ENCODE measurements at places on chromosomes 13 and 19.
A peak's percentile ranks its signal among the peaks of the same experiment; 100 is the strongest.

DNA sequence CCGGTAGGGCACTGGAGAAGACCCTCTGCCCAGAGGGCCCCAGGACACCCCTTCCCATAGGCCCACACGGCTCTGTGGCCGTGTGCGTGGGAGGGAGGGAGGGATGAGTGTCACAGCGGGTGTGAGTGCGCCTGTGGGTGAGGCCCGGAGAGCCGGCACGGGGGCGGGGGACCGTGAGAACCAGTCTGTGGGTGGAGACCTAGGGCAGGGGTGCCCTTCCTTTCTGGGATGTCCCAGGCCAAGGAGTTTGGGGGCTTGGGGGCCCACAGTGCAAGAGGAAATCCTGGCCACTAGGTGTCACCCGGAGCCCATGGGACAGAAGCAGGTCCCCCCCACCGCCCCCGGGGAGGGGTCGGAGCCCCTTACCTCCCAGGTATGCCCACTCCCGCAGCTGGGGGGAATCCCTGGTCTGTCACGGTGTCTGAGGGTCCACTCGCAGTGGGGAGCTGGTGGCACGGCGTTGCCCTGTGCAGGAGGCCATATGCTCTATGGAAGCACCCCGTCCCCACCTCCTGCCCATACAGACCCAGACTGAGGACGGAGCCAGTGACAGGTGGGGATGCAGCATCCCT, 16.0 kb upstream of the SLC7A10 start:
- DNase-seq, result no peak

DNA sequence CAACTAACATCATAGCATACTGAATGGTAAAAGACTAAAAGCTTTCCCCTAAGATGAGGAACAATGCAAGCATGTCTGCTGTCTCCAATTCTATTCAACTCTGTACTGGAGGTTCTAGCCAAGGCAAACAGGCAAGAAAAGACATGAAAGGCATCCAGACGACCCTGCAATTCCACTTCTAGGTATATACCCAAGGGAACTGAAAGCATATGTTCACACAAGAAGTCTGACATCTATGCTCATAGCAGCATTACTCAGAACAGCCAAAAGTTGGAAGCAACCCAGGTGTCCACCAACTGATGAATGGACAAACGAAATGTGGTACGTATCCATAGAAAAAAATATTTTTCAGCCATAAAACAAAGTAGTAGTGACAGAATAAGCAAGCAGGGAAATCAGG, 39.1 kb downstream of the PEPD start:
- DNase-seq, result no peak

DNA sequence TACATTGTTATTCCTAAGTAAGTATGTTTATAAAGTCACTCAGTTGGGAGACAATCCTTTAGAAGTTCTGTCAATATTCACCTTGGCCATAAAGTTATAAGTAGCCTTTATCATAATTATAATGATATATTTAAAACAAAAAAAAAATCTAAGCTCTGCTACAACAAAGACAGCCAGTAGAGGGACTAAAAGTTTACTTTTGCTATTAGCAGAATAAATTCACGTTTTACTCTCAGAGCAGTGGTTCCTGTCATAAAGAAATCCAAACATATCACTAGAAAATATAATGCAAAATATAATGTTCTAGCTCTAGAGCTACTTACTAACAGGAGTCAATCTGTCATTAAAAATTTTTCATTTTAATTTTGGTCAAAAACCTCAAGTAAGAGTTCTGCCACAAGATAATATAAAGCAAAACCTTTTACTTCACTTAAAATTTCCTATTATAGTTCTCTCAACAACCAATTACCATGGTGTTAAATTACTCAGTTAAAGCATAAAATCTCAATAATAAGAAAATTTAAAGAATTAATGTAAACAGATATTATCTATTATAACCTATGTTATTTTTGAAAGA, 17.7 kb downstream of the INTS6 start:
- DNase-seq, result no peak

DNA sequence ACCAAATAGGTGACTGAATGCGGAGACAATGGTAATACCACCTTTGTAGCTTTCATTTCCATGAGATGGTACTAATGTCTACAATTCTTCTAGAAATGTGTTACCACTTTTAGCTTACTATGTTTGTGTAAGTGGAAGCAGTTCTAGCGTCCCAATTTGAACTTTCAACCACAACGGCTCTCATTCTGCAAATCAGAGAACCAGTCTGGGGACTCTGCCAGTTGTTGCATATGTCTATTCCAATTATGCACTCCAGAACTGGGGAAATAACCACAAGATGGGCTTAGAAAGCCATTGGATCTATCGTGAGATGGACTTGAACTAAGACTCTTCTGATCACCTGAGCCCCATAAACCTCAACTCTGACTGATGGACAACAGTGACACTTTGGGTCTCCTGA, 862.3 kb downstream of the SLITRK1 start:
- no peak for DNase-seq

DNA sequence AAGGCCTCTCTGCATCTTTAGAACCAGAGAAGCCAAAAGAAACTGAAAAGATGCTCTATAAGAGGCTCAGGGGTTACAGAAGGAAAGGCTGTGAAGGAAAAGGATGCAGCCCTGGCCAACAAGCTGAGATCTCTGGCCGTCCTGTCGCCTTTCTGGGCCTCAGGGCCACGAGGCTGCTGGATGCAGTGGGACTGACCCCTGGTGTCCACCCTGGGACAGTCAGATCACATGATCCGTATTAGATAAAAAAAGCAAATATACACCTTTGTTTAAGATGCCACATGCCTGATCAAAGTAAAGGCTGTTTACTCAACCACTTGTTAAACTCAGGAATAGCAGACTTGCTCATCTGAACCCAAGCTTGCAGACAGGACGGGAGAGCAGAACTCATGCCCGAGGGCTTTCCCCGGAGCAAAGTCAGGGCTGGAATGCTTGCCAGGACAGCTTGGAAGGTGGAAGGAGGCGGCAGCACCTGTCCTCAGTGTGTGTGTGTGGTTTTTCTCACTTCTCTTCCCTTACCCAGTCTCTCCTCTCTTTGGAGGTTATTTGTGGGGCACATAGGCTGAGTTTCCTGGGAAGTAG, 206.5 kb upstream of the TSHZ3 start:
- no peak for DNase-seq

DNA sequence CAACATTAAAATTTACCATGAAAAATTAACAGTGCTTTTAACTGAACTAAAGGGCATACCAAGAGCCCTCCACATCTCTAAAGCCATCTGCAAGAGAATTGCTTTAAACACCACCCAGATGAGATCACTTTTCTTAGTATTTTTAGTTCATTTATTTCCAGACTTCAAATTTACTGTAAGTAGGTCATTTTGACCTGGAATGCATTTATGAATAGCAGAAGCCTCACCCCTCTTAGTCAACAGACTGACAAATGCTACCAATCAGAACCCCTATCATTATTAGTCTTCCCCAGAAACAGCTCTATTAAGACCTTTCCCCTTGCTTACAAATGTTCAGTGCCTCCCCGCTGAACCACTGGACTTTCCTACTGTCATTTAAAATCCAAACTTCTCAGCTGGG, 27.3 kb downstream of the RUBCNL start:
- DNase-seq, result no peak

- DNase-seq, result peak; percentile 73
Measured at GRCh38 chr19:38319421-38320258, at the start of gene KCNK6. KCNK6 (plus strand) TSS chr19:38319845; CDS start chr19:38319951, 106 bp downstream.

DNA sequence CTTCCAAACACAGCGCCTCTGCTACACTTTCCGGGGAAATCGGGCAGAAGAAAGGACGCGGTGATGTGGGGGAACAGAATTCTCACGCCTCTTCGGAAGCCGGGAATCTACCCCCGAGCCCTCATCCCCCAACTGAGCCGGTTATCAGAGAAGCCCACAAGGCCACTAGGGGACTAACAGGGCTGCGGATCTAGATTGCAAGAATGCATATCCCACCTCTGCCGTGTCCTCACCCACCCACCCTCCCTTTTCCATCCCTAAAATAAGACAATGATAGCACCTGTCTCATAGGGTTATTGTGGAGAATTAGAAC, 1.1 kb downstream of the IGFLR1 start:
- DNase-seq, result no peak

DNA sequence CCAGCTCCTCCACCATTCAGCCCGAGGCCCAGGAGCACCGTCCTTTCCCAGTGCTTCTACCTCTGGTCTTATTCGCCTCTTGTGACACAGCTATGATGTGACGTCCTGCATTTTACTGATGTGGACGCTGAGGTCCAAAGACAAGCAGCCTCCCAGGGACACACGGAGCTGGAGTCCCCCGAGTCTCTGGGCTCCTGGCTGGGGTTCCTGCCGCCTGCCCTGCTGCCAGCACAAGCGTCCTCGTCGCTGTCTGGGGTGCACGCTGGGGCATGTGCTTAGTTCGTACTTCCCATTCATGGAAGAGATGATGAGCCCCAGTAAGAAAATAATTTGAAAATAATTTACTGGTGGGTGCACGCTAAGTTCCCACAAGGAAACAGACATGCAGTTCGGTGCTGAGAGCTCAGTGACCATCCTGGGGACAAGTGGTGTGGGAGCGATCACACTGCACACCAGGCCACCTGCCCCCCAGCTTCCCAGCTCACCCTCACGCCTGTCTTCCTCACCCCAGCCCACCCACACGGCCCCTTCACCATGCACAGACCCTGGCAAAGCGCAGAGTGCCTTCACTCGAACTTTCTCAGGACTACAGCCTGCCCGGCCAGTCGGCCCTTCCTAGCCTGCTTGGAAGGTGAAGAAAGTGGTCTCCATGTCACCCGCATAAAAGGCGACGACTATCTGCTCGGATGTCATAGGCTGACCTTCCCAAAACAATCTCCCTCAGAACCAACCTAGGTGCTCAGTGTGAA, 14.2 kb upstream of the CFAP97D2 start:
- DNase-seq, result no peak

DNA sequence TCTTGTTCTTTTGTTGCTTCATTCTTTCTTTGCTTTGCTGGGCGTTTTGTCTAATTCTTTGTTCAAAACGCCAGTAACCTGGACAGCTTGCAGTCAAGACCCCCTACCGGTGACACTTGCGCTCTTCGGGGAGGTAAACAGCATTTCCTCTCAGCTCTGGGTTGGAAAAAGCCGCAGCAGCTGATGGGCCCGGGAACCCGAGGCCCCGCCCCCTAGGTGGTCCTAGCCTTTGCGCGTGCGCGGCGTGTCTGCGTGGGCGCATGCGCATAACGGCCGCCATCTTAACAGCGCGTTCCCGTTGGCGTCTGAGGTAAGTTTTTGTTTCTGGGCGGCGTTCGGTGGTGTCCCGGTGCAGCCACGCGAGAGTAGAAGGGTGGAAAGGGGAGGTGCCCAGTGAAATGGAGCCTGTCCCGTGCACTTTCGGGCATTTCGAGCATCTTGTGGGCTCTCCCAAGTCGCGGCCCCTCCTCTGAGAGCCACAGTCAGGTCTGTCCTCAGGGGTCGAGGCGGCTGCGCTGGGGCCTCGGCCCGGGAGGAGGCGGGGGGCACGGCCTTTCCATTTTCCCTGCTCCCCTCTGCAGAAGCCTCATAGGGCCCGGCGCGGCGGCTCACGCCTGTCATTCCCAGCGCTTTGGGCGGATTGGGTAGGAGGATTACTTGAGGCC, at the start of gene ZNF559:
Gene ZNF559 (plus strand): TSS at position 261 of the 665 bp plus-strand sequence. CDS start 14,371 bp downstream, outside the sequence.
- DNase-seq, result peak; percentile 95

DNA sequence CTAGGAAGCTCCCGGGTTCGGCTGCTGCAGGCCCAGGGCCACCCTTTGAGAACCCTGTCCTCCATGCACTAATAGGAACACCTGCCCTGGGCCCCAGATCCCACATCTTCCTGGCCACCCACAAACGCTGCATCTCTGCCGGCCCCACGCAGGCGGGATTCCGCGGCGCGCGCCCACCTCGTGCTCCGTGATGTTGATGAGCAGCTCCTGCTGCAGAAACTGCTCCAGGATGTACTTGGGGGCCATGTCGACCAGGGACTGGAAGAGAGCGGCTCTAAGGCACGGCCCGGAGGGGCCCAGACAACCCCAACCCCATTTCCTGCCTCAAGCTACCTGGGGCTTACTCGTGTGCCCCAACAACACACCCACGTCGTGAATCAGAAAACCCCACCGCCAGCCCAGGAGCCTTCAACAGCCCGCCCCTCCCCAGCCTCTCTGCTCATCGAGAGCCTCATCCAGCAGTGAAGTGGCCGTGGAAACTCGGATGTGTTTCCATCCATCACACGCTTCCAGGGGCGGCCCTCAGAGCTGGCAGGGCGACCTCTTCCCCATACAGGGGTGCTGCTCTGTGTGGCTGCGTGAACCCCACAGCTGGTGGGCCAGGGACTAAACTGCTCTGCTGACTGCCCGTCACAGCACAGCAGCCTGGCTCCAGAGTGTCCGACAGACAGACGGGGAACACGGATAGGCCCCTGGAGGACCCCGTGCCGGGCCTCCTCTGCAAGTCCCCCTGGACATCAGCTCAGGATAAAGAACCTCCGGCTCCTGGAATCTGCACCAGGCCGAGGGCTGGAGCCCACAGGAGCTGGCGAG, 4.2 kb downstream of the POLR2E start:
- DNase-seq, result peak; percentile 32

- no peak for DNase-seq
Measured at GRCh38 chr13:41199526-41199925, 5.2 kb upstream of the KBTBD7 start.

DNA sequence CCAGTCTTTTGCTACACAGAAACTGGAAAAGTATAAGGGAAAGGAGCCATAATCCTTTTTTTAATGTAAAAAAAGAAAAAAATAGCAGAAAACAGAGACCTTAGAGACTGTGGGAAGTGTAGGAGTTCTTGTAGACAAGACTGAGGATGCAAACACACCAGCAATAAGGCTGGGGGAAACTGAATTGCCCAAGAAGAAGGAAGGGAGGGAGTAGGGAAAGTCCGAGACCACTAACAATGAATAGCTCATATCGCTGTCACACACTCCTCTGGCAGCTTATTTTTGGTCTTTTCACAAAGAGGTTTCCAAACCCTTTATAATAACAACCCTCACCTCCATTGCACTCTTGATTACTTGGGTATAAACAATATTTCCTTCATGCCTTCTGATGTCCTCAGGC, 952.0 kb downstream of the SLITRK5 start:
- DNase-seq, result no peak

GRCh38 chr19:43957891-43958290, 6.9 kb downstream of the ZNF221 start:
- no peak for DNase-seq

DNA sequence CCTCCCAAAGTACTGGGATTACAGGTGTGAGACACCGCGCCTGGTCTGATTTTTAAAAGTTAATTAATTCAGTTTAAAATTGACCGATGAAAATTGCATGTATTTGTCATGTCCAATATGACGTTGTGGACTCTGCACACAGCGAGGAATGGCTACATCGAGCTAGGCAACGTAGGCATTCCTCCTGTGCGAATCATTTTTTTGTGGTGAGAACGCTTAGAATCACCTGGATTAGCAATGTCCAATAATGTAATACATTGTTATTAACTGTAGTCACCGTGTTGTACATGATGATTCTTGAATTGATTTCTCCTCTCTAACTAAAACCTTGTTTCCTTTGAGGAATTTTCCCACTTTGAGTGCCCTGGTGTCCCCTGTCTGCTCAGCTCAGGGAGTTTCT, 3.4 kb downstream of the LAIR2 start:
- DNase-seq, result no peak

GRCh38 chr13:94173312-94173854, 306.1 kb downstream of the DCT start:
- no peak for DNase-seq

DNA sequence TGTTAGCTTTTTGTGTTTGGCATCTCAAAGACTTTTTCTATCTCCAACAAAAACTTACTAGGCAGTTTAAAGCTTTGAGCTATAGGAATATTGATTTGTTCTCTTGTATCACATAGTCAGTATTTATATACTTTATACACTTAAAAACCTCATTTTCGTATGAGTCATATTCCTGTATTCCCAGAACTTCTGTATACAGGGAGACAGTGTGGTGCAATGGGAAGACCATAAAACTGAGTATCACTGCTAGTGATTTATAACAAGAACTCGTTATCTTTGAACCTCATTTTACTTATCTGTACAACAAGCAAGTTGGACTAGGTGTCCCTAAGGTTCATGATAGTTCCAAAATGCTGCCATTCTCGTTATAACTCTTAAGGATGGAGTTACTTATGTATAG, 6.3 kb downstream of the GPR180 start:
- no peak for DNase-seq

All from ovary (tissue), 10 donors.